ENCODE measurements at places on chromosomes 4 and X. TPM values are rescaled to one million over a fixed set of nuclear protein-coding genes. Genes with fewer than 3 reads are reported as not detected.

DNA sequence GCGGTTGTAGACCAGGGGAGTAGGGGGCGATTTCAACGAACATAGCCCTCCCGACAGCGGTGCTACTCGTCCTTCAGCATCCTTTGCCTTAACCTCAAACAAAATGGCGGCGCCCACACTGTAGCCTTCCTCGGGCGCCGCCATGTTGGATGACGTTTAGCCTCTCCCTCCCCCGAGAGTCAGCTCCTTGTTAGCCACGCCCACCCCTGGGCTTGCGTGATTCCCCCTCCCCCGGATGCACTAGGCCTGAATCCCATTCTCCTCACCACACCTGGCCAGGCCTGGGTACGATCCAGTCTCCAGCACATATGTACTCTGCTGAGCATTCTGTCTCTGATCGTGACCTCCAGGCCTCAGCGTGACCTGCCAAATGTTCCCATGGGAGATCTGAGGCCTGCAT is 49.0 kb upstream of the ZNF157 start:
- no peak for DNase-seq

DNA sequence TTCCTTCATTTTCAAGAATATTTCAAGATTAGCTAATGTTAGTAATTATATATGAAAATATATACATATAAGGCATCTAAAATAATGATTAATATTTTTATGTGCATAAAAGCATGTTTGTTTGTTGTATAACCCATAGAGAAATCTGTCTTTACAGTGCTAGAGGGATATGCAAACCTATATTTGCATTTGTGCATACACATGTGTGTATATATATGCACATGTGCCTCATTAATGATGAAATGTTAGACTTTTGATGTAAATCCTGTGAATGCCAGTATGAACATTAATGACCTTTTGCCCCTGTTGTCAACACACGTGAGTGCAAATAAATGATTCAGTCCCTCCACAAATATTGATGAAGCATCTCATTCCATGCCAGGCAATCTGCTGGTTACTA is 197.9 kb downstream of the ARHGAP10 start:
- DNase-seq: no peak

GRCh38 chr4:52910115-52910514 is 48.0 kb downstream of the RASL11B start:
- DNase-seq: no peak

- DNase-seq: no peak
Measured at GRCh38 chr4:166924424-166924823, 309.9 kb downstream of the SPOCK3 start.

- DNase-seq: no peak
Measured at GRCh38 chrX:6456196-6456595, 78.7 kb downstream of the VCX3A start.

- DNase-seq: no peak
Measured at GRCh38 chrX:71081330-71082123, 13.4 kb upstream of the SNX12 start.

- no peak for DNase-seq
Measured at GRCh38 chr4:131044368-131044767, 1948.4 kb downstream of the C4orf33 start.

GRCh38 chr4:104446431-104447278 is 48.0 kb downstream of the CXXC4 start:
- no peak for DNase-seq

TLR10 gene
- polyA plus RNA-seq: 0.42 TPM
